Left colon (tissue), 2 donors: ENCODE measurements at places on chromosomes 4 and X.

GRCh38 chrX:10399043-10399741 lies 221.2 kb downstream of the MID1 start:
- DNase-seq, result no peak

DNA sequence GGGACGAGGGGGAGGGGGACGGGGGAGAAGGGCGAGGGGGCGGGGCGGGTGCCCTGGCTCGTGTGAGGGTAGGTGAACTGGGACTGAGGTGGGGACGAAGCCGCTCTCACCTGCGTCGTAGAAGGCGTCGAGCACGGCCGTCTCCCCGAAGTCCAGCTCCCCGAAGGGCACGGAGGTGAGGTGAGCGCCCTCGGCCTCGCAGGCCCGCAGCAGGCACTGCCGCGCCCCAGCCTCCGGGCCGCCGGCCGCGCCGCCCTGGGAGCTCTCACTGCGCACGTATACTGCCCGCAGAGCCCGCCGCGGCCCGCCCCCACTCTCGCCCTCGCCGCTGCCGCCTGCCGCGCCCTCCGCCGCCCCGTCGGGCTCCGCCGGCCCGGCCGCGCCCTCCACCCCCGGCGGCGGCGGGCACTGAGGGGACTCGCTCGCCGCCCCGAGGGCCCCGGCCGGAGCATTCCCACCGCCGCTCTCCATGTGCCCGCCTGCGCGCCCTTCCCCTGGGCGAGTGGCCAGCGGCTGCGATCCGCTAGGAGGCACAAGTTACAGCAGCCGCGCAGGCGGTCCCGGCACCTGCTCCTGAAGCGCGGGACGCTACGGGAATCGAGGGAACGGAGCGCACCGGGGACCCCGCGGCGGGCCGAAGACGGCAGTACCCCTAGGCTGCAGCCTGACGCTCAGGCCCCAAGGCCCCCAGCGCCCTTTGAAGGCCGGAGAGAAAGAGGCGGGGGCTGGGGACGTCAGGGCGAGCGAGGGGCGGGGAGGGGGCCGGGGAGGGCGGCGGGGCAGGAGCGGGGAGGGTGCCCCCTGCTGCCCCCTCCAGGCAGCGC lies at the start of gene MAP3K15:
MAP3K15 (minus strand) TSS at position 718 of the 824 bp plus-strand sequence; CDS start at position 471, 247 bp downstream.
- DNase-seq, result peak; percentile 35

DNA sequence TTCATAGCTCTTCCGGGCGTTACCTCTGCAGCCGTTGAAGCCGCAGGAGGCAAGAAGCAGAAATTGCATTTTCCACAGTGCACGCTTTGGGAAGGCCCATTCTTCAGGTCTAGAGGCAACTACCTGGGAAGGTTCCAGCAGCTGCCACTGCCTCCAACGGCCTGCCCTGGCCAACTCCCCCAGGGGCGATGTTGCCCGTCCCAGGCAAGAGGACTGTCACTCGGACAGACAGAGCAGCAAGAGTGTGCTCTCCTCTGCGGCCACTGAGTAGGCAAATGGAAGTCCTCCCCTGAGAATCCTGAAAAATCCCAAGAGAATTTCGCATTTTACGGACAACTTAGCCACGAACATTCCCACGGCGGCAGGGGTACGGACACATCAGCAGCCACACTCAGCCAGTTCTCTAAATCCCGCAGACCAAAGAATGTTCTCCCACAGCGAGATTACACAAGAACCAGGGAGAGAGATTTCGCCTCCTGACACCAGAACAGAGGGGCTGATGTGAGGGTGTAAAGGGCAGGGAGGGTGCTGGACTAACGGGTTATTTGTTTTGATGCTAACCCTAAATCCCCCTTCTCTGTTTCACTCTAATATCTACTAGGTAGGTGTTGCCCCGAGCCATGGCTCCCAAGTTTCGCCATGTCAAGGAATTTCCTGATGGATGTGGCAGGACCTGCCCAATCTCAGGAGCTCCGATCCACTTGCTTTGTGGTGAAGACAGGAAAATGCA lies 63.8 kb downstream of the SEPSECS start:
- no peak for DNase-seq

DNA sequence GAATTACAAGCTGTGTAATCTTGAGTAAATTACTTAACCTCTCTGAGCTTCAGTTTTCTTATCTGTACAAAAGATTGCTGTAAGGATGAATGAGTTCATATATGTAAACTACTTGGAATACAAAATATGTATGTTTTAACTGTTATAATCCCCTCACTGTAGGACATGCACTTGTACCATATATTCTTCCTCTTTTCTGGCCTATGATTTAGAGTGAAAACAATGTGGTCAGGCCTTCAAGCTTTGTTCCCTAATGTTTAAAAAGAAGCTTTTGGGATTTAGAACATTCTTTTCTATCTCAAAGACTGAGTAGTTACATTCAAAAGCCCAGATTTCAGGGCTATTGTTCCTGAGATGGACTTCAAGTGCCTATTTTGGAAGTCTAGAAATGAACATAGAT lies 26.7 kb upstream of the GPRIN3 start:
- no peak for DNase-seq

- no peak for DNase-seq
Measured at GRCh38 chr4:124386163-124386562, 326.4 kb downstream of the ANKRD50 start.

DNA sequence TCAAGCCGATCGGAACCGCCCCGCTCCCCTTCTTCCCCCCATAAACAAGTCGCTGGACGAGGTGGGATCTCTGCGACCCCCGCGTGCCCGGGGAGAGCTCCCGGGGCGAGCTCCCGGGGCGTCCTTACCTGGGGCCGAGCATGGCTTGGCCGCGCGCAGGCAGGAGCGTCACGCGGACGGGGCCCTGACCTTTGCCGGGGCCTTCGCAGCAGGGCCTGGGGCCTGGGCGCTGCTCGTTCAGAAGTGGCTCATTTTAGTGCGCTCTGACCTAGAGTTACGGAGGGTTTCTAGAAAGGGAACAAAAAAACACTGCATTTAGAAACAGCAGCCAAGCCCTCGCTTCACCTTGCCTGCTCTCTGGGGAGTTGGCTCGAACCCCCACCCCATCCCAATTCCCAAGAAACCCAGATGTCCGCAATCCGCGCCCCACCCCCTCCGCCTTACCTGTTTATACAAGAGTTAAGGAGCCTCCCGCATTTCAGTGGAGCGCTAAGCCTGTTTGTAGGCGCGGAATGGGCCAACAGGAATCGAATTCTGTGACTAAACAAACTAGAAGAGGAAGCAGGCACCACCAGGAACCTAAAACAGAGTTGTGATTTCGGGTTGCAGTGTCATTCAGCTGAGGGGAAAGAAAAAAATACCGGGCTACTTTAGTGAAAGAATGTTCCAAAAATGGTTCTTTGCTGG lies 814 bp upstream of the RBM47 start:
- peak; percentile 86 for DNase-seq

GRCh38 chr4:156515295-156515694 lies 456.3 kb downstream of the PDGFC start:
- no peak for DNase-seq

DNA sequence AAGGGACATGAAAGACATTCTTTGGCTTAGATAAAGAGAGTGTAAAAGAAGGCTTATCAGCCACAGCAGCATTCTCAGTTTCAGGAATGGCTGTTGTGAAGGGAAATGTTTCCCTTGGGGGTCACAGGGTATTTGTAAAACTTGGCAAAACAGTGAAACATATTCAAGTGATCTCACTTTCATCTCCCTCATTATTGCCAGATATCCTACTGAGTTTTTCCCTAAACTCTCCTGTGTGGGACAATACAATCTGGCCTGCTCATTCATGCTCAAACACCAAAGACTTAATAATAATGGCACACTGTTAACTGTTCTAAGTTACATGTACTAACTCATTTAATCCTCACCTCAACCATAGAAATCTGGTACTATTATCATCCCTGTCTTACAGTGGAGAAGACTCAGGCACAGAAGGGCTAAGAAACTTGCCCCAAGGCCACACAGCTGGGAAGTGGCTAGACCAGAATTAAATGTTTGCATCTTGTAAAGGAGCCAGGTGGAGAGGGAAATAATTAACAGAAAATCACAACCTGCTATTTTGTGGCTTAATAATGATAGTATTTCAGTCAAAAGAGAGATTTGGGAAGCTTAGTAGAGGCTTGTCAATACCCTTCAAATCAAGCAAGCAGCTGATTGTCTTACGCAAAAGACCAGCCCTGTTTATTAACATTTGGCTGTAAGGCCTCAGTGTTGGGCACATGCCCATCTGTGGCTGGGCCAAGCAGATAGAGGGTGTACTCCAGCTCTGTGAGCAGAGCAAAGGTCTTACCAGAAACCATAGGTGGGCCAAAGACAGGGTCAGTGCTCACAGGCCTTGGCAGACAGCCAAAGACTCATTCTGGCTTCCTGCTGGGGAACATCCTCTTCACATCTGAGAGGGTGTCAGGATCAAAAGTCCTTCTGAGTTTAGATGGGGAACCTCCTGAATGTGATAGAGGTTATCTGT lies 17.3 kb downstream of the SMPX start:
- DNase-seq, result no peak

GRCh38 chr4:159593681-159594080 lies 490.8 kb downstream of the RAPGEF2 start:
- DNase-seq, result no peak

GRCh38 chr4:153045111-153045982 lies 109.2 kb downstream of the FHDC1 start:
- DNase-seq, result no peak

- no peak for DNase-seq
Measured at GRCh38 chrX:151563449-151563848, at the start of gene PASD1. PASD1 (plus strand) TSS chrX:151563675; CDS start chrX:151601554, 37,879 bp downstream.

GRCh38 chr4:154367659-154368058 lies 123.9 kb downstream of the DCHS2 start:
- DNase-seq, result no peak

DNA sequence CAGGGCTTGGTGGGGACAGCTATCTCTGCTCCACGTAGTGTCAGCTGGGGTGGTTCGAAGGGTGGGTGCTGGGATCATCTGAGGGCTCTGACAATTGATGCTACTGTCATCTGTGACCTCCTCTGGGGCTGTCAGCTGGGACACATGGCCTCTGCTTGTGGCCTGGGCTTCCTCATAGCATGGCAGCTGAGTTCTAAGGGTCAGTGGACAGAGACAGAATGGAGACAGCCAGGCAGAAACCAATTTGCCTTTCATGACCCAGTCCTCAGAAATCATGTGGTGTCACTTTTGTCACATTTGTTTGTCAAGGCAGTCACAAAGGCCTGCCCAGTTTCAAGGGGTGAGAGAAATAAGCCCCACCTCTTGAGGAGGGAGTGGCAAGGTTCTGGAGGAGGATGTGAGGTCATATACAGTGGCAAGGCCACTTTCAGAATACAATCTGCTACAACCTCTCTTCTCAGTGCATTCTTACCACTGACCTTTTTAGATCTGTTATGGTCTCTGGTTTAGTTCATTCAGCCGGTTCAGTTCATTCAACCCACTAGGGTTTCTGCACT lies 103.6 kb upstream of the BCOR start:
- DNase-seq, result no peak

- DNase-seq, result no peak
Measured at GRCh38 chr4:10122236-10122932, 5.8 kb upstream of the WDR1 start.

- no peak for DNase-seq
Measured at GRCh38 chr4:39970671-39971640, 6.8 kb downstream of the PDS5A start.

- peak; percentile 85 for DNase-seq
Measured at GRCh38 chr4:110085131-110085530, 113.3 kb downstream of the ELOVL6 start.

- DNase-seq, result no peak
Measured at GRCh38 chrX:101383679-101384205, 2.2 kb downstream of the BTK start.

- DNase-seq, result no peak
Measured at GRCh38 chrX:120140293-120140981, 18.0 kb upstream of the RHOXF2 start.

DNA sequence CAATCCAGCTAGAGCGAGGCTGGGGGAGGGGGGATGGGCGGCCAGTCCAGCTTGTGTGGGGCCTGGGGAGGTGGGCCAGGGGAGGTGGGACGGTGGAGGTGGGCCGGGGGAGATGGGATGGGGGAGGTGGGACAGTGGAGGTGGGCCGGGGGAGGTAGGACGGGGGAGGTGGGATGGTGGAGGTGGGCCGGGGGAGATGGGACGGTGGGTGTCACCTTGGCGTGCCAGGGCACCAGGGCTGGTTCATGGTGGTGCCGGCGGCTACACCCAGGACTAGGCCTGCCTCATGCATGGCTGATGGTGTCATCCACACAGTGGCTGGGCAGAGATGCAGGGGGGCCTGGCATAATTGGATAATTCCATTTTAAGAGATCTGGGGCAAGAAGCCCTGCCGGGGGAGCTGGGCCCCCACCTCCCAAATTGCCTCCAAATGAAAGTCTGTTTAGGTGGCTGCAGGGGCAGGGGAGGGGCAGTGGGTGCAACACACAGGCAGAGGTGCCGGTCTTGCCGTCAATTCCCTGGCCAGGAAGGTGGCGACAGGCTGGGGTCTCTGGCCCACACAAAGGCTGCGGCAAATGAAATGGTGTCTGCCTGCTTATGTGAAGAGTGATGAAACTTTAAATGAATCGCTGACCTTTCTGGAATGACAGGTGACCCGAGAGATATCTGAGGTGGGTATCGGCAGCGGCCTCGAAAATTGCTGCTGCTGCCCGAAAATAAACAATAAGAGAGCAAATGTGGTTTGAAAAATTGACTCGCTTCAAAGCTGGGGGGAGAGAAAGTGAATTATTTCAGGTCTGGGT lies 82.1 kb downstream of the FAM53A start:
- DNase-seq, result no peak

GRCh38 chr4:163332526-163333406 lies at the start of gene NPY1R:
NPY1R (minus strand) TSS chr4:163332596; CDS start chr4:163326554, 6,042 bp downstream.
- peak; percentile 70 for DNase-seq

DNA sequence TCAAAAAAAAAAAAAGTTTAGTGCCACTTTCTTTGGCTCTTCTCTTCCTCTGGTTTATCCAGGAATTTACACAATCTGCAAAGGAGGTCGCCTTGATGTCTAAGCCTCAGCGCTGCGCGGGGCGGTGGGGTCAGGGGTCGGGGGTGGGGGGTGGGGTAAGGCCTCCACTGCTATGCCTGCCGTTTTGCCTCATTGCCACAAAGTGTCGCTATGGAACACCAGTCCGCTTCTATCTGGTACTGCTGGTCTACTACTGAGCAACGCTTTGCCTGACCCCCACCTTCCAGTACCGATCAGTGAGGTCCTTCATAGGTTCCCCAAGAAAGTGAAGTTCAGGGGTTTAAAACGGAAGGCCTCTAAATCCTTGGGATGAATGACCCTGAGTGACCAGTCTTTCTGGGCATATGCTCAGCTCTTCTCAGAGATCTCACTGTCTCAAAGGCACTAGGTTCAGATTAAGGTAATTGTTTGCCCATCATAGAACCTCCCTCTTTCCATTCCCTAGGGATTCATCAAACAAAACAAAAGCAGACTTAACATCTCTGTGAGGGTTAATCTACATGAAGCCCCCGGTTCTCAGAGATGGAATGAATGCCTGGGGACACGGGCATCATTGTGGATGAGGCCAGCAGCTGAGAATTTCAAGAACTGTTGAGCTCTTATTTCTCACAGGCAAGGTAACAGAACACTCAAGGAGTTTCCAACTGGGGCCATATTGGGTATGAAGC lies 16.9 kb upstream of the TSR2 start:
- no peak for DNase-seq

DNA sequence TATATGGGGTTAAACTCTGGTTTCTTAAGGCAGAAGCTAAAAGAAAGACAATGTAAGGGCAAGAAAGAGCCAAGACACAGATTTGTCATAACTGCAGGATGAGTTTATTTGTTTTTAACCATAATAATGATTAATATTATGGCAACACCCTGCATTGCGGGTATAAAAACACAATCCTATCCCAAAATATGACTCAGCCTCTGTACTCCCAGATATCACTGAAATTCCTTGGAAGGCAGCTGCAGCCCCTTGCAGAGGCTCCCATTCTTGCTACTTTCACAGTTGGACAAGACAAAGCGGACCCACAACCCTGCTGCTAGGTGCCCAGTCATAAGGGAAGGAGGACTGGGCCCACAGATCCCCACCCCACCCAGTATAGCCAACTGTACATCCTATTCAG lies 20.4 kb upstream of the FGF16 start:
- DNase-seq, result no peak

GRCh38 chrX:3403748-3404147 lies 57.3 kb upstream of the MXRA5 start:
- DNase-seq, result no peak
